Right ventricle myocardium superior (tissue), 1 donor: ENCODE measurements at places on chromosomes 16 and 17. TPM values are rescaled to one million over a fixed set of nuclear protein-coding genes. Genes with fewer than 3 reads are reported as not detected.
A peak's percentile ranks its signal among the peaks of the same experiment; 100 is the strongest.

HOXB1 gene
- total RNA-seq: not detected

ACSF2 gene
- 25.0 TPM for total RNA-seq

OGFOD3 gene
- total RNA-seq: 29.9 TPM

NLRP1 gene
- 7.9 TPM for total RNA-seq

NUDT7 gene
- total RNA-seq: 45.5 TPM

DNA sequence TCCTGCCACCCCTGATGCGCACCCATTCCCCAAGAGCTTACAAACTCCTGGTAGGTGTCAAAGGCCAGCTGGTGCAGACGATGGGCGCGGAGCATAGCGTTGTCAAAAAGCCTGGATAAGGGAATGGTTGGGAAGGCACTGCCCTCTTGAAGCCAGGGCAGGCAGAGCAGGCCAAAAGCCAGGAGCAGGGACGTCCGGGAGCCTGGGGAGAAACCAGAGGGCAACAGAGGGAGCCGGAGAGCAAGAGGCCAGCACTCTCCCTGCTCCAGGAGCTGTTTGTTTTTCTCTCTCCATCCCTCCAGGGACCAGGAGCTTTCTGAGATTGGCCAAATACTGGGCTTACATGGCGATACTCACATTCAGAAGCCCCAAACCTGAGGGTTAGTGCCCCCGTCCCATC lies 334 bp downstream of the GH1 start:
- no peak for DNase-seq

DNA sequence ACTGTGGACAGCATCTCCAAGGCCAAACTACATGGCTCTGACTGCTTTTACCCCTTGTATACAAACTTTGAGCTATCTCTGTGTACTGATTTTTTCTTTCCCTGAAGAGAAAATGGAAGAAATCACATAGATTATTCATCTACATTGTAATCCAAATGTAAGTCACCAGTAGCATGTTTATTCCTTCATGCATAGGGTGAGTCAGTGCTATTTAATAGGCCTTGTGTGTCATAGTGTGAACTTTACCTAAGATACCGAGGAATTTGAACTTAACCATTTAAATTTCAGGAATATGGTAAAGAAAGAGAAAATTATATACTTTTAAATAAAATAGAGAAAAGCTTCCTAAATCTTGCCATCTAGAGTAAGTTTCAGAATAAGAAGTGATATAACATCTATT lies 16.5 kb downstream of the PHKB start:
- no peak for DNase-seq

DNA sequence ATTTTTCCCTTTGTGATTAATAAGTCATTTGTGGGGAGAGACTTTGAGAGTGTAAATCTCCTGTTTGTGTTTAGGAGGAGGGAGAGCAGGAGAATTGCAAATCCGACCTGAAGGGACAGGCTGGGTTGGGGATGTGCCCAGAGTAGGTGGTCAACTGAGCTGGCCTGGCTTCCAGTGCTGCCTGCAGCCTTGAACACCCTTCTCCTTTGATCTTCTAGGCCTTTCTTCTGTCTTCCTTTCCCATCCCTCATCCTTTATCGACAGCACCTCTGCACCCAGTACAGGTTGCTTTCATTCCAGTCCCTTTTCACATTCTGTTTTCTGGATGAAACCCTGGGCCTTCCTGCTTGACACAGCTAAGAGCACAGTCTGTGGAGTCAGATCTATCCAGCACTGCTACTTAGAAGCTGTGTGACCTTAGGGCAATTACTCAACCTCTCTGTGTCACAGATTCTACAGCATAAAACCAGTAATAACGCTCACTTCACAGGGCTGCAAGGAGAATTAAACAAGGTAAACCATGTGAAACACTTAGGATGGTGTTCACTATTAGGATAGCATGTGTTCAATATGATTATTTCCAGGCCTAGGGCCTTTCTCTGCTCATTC lies 1.0 kb upstream of the CSNK2A2 start:
- no peak for DNase-seq

DNA sequence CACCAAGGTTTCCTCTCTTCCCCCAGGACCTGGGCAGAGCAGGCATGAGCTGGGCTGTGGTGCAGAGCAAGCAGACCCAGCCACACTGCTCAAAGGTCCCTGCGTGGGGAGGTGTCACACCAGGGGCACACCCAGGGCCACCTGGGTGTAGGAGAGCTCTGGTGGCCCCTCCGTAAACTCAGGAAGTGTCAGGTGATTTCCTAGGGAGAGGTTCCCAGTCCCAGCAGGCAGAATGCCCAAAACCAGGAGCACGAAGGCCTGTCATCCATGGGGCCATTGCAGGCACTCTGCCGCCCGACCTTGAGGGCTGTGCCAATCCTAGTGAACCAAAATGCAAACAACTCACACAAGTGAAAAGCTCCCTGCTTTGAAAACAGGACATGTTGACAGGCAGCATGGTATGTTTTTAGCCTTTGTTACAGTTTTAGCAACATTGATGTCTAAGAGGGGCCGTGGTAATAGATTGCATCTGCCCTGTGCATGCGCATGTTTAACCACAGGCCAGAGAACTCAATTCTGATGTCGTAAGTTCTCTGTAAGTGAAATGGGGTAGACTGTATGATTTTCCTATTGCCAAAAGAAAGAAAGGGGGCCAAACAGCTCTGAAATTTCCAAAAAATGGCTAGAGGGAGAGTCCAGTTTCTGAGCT lies 21.3 kb downstream of the CIBAR2 start:
- DNase-seq: no peak

DNA sequence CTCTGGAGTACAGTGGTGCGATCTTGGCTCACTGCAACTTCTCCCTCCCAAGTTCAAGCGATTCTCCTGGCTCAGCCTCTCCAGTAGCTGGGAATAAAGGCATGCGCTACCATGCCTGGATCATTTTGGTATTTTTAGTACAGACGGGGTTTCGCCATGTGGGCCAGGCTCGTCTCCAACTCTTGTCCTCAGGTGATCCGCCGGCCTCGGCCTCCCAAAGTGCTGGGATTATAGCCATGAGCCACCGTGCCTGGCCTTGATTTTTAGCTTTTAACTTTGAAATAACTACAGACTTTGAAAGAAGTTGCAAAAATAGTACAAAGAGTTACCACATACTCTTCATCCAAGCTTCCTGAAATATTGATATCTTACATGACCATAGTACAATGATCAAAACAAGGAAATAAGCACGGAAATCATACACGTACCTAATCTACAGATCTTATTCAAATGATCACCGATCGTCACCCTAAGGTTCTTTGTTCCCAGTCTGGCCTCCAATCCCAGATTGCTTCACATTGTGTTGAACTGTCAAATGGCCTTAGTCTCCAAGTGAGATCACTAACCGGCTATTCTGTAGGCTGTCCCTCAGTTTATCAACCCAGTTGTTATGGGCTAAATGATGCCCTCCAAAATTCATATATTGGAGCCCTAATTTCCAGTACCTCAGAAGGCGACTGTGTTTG lies 18.4 kb downstream of the NPIPA1 start:
- DNase-seq: peak; percentile 85

- DNase-seq: no peak
Observed at GRCh38 chr17:979212-979538, 401 bp downstream of the NXN start.

- no peak for DNase-seq
Observed at GRCh38 chr16:75317101-75317522, 65.7 kb upstream of the BCAR1 start.

DNA sequence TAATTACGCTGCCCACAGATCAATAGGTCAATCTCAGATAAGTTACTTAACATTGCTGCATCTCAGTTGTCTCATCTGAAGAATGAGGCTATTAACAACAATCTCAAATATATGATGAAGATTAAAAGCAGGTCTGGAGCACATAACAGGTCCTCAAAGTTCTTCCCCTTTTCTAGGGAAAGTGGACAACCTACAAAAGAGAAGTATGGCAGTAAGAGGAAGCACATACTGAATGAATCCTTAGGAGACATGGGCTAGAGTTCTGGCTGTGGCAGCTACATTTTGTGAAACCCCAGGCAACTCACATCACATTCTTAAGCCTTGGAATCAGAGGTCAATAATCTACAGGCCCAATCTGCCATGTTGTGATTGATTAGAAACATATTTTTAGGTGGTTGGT lies 180.6 kb downstream of the PCTP start:
- DNase-seq: no peak

GRCh38 chr16:77721752-77722308 lies 484 bp upstream of the NUDT7 start:
- DNase-seq: no peak

DNA sequence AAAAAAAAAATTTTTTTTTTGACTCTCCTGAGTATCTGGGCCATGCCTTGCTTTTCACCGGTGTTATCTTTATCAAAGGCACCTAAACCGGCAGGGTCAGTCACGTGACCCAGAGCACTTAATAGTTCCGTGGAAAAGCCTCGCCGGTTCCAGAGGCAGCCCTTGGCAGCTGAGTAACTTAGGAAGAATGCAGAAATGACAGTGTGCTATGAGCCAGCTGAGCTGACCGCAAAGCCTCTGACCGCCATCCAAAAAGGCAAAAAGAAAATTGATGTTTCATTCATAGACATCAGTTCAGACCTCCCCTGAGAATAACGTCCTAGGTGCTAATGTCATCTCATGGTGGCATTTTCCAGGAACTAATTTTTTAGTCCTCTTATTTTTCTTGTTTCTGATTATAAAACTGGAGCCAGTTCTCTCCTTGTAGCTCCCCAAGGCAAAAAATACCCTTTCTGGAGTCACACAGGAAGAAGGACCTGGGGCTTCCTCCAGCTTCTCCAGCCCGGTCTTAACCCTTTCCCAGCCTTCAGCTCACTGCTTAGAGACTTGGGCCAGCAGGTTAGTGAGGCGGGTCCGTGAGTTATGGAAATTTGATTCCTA lies 122.6 kb downstream of the SOCS1 start:
- peak; percentile 88 for DNase-seq

- no peak for DNase-seq
Observed at GRCh38 chr17:9054126-9054975, 33.0 kb downstream of the NTN1 start.

DNA sequence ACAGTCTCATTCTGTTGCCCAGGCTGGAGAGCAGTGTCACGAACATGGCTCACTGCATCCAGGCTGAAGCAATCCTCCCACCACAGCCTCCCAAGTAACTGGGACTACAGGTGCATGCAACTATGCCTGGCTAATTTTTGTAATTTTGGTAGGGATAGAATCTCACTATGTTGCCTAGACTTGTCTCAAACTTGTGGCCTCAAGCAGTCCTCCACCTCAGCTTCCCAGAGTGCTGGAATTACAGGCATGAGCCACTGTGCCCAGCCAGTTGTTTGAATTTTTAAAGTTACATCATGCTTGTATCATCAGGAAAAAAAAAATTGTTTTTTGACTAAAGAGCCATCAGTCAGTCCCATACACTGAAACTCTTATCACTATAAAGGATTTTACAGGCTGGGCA lies 17.1 kb upstream of the VPS4A start:
- DNase-seq: no peak

DNA sequence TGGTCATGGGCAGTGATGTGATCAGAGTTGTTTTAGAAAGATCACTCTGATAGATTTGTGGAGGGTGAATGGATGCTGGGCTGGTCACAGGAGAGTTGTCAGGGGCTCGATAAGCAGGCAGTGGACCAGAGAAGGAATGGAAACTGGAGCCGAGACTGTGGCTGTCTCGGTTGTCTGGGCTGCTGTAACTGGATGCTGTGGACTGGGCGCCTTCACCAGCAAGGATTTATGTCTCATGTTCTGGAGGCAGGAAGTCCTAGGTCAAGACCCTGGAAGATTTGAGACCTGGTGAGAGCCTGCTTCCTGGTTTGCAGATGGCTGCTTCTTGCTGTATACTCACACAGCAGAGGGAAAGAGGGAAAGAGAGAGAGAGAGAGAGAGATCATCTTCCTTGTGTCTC lies 203.6 kb downstream of the HS3ST4 start:
- no peak for DNase-seq

GRCh38 chr17:29292071-29292991 lies 1.6 kb downstream of the NUFIP2 start:
- peak; percentile 81 for DNase-seq

DNA sequence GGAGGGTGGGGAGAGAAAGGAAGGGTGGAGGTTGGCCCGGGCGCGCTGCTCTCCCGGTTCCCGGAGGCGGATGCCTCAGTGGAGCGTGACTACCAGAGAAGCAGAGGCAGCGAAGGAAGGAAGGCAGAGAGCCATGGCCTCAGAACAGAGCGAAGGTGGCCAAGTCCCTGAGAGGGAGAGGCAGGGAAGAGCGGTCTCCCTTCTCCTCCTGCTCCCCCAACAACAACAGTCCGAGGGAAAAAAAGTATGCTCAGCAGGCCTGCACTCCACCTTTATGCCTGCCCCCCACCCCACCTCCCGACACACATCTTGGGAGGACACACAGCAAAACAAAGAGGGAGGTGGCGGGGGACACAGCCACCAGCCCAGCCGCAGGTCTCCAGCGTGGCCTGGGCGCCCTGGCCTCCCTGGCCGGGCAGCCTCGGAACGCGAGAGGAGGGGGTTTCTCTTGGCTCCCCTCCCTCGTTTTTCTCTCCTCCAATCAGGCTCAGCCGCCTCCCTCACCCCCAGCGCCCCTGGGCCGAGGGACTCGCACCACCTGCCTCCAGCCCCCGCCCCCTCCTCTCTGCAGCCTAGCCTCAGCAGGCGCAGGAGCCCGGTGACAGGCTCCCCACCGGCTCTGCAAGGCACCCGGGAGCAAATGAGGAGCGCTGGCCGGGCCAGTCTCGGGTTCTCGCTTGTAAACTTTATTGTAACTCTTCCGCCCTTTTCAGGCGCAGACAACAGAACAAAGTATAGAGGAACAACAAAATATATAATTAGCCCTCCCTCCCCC lies 1.1 kb upstream of the HOXB7 start:
- no peak for DNase-seq

GRCh38 chr16:23537390-23537789 lies 19.8 kb downstream of the EARS2 start:
- DNase-seq: no peak

DNA sequence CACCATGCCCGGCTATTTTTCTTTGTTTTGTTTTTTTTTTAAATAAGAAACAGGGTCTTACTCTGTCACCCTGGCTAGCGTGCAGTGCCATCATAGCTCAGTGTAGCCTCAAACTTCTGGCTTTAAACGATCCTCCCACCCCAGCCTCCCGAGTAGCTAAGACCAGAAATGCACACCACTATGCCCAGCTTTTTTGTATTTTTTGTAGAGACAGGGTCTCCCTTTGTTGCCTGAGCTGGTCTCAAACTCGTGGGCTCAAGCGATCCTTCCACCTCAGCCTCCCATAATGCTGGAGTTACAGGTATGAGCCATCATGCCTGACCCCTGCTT lies 59.7 kb downstream of the WWP2 start:
- no peak for DNase-seq

GRCh38 chr17:73285603-73285908 lies 23.9 kb upstream of the CPSF4L start:
- DNase-seq: no peak

GRCh38 chr17:59542960-59543635 lies 22.3 kb upstream of the DHX40 start:
- DNase-seq: no peak

- no peak for DNase-seq
Observed at GRCh38 chr17:17151055-17151454, 55.1 kb downstream of the PLD6 start.

DNA sequence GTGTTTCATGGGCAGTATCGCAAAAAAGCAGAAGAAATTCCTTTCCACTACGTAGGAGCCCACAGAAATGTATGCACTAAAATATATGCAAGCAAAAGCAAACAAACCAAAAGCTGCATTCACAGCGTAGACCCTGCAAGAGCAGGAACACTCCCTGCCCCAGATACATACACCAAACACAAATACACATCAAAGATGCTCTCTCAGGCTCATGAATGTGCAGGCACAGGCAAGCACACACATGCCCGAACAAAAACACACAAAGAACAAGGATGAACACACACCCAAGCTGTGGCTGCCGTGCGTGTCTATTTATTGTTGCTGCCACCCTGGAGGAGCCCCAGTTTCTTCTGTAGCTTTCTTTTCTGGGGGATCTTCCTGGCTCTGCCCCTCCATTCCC lies 1.7 kb downstream of the NUPR1 start:
- DNase-seq: no peak

GRCh38 chr17:58272367-58273280 lies 8.1 kb downstream of the MPO start:
- DNase-seq: no peak
